ENCODE measurements at places on chromosomes 2 and 18.

GRCh38 chr2:15506229-15506819, 54.8 kb downstream of the NBAS start:
- DNase-seq, result no peak

DNA sequence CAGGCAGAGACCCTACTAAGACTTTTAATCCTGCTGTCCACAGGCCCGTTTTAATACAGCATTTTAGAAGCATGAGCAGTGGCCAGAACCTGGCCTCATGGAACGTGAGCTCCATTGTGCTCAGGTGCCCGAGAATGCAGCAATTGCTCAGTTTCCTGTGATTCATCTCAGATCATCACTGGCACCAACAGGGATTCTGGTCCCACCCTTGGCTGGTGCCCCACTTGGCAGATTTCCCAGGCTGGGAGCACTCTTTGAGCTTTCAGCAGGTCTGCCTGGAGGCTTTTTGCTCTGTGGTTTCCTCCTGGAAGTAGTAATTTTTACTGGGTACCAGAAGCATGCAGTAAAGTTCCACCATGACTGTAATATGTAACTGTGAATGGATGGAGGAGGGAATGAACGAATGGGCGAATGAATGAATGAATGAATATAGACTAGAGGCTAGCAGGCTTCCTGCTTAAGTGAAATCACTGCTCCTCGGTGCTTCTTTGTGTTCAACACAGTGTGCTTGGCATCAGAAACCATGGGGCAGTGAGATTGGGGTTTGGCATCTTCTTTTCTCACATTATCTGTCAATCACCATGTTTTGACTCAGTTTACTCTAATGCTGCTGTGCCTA, 312.9 kb downstream of the PRKCE start:
- DNase-seq, result no peak

DNA sequence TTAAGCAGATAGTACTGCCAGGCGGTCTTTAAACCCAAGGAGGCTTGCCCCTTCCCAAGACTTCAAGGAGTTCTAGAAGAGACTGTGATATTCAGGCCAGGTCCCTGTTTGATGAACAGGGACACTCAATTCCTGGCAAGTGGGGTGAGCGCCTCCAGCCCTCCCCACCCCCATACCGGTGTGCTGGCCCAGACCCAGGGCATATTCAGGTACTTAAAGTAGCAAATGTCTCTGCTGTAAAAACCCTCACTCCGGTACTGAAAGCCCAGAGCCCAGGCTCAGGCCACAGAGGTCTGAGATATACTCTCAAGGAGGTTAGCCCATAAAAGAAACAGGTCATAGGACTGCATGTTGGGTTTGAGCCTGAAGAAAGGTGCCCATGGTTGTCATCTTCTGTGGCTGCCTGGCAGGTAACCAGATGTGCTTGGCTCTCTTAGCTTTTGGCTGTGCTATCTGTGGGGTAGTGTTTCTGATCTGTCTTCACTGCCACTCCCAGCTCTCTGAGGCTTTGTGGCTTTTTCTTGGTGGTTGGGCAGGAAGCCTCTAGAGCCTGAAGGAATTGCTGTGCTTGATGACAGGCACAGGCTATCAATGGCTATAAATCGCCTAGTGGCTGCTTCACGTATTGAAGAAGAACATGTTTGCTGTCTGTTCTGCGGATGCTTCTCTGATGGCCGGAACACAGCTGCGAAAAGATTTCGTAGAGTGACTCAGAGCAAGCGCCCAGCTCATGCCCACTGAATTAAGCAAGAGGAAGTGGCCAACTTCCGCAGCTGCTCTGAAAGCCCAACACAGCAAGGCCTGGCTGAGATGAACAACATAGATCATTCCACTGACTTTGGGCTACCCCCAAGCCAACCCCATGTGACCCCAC, 63.3 kb upstream of the ALPP start:
- DNase-seq, result peak; percentile 65

DNA sequence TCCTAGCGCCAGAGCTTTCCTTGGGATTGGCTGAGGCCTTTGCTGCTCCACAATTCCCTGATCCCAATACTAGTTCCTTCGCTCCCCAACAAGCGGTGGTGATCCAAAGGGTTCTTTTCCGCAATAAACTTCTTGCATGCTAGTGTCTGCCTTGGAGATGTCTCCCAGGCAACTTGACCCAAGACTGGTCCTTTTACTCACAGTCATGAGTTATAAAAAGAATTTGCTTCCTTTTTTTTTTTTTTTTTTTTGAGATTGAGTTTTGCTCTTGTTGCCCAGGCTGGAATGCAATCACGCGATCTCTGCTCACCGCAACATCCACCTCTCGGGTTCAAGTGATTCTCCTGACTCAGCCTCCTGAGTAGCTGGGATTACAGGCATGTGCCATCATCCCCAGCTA, 89.8 kb upstream of the SP3 start:
- DNase-seq, result no peak

GRCh38 chr18:33062834-33063364, 290.1 kb upstream of the KLHL14 start:
- no peak for DNase-seq

- DNase-seq, result no peak
Measured at GRCh38 chr2:101112772-101113157, 38.4 kb downstream of the TBC1D8 start.

GRCh38 chr18:6591491-6591890, 138.0 kb upstream of the ARHGAP28 start:
- no peak for DNase-seq

DNA sequence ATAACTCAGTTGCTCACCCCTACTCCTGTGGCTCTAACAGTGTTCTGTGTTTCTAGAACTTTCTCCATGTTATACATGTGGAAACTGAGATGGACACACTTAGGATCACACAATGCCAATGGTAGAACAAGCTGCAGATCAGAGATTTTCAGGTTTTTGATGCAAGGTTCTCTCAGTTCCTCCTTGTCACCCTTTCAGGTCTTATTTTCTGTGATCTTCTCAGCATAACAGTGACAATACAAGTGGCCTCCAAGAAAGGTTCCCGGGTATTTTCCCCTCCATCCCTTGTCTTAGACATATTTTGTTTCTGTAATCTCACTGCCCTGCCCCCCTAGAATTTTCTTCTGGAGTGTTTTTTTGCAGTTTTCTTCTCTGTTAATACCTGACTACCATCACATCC, 6.2 kb upstream of the MGAT5 start:
- no peak for DNase-seq

DNA sequence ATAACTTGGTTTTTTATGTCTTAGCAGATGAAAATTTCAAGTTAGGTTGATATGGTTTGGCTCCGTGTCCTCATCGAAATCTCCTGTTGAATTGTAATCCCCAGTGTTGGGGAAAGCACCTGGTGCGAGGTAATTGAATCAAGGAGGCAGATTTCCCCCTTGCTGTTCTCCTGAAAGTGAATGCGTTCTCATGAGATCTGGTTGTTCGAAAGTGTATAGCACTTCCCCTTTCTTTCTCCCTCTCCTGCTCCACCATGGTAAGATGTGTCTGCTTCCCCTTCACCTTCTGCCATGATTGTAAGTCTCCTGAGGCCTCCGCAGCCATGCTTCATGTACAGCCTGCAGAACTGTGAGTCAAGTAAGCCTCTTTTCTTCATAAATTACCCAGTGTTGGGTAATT, 242.1 kb upstream of the TNP1 start:
- no peak for DNase-seq

DNA sequence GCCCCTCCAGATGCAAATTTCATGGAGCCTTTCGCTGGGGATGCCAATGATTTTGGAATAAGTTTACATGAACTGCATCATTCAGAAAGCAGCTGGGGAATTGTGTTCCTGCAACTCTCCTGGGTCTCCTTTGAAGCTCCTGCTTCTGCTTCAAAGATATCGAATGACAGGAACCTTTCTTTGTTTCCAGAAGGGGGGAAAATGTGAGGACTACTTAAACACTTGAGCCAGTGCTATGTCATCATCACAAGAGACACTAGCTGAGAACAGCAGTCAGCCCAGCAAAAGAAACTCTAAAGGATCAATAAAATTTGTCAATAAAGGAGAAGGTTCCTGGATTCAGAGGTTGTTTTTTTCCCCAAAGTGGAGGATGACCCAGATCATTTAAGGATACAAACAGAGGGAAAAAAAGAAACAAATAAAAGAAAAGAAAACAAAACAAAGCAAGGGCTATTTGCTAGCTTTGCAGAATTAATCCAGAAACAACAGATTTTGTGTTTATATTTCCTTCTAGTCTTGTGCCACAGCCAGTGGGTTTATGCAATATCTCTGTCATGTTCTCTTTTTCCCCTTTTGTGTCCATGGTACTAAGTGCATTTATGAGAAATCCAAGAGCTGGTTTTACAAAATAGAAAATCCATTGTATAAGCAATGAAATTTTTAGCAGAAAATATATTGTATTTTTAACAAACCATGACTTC, 463.7 kb downstream of the CDH2 start:
- no peak for DNase-seq

DNA sequence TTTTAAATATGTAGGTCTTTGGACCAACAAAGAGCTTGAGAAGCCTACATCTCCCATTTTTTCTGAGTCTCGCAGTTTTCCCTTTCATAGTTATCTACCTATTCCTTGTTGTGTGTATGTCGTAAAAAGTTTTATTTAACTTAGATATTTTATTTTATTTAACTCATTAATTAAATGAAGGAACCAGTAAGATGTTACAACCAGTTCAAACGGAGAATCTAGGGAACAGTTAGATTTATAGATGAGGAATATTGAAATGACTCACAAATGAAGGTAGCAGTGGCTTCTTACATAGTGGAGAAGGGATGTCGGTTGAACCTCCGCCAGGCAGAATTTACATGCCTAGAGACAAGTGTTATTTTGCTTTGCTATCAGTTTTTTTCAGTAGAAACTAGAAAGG, 48.5 kb upstream of the ZNF638 start:
- no peak for DNase-seq

DNA sequence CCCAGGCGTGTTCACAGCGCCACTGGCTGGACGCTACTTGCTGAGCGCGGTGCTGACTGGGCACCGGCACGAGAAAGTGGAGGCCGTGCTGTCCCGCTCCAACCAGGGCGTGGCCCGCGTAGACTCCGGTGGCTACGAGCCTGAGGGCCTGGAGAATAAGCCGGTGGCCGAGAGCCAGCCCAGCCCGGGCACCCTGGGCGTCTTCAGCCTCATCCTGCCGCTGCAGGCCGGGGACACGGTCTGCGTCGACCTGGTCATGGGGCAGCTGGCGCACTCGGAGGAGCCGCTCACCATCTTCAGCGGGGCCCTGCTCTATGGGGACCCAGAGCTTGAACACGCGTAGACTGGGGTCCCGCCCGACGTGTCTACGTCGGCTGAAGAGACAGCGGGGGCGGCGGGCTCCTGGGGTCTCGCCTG, 891 bp upstream of the KHK start:
- DNase-seq, result peak; percentile 34

DNA sequence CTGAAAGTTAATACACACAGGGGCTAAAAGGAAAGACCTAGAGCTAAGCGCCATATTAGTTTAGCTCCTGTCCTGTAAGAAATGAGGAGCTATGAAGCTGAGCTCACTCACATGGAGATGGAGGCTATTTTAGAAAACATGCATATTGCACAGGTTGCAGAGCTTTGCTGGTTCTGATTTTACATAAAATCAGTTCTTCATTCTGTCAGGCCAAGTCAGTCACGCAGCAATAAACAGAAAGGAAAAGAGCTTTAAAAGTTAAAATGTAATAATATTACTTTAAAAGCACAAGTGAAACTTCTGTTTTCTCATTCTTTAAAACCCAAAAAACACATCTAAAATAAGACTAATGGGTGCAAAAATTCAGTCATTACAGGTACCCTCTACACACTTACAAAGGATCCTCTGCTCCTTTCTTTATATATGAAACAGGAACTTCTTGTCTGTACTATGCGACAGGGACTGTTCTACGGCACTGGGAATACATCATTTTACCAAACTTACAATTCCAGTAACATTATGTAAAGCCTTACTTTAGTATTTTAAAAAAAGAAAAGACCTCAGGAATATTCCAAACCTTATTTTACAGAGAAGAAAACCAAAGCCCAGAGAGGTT, 113.8 kb downstream of the THADA start:
- DNase-seq, result no peak
